ENCODE measurements at places on chromosomes 4 and X.

- DNase-seq: no peak
These were observed 13.7 kb upstream of the ZBTB33 start for GRCh38 chrX:120236687-120237479.

GRCh38 chr4:11881364-11881763, 452.7 kb upstream of the HS3ST1 start:
- no peak for DNase-seq

- DNase-seq: no peak
These were observed 2.2 kb downstream of the PLXNA3 start for GRCh38 chrX:154460326-154460725.

- no peak for DNase-seq
These were observed 33.8 kb downstream of the OTUD6A start for GRCh38 chrX:70096052-70096451.

DNA sequence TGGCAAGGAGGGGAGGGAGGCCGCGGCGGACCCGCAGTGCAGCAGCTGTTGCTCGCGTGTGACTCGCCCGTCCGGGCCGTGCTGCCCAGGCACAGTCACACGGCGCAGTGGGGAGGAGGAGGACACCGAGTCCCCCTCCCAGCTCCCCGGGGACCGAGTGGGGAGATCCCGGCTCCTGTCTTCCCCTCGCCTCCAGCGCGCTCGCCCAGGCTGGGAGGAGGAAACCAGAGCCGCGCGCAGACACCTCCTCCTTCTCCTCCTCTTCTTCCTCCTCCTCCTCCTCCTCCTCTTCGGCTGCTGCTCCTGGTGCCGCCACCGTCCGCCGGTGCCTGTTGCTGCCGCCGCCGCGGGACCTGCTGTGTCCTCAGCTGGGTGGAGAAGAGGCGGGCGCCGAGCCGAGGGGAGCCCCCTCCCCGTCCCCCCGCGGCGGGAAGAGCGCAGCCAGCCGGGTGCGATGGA, at the start of gene TBC1D1:
Gene TBC1D1, plus strand, starts transcription at position 284 of the 459 bp plus-strand sequence. CDS start 11,012 bp downstream, outside the sequence.
- DNase-seq: peak; percentile 18

DNA sequence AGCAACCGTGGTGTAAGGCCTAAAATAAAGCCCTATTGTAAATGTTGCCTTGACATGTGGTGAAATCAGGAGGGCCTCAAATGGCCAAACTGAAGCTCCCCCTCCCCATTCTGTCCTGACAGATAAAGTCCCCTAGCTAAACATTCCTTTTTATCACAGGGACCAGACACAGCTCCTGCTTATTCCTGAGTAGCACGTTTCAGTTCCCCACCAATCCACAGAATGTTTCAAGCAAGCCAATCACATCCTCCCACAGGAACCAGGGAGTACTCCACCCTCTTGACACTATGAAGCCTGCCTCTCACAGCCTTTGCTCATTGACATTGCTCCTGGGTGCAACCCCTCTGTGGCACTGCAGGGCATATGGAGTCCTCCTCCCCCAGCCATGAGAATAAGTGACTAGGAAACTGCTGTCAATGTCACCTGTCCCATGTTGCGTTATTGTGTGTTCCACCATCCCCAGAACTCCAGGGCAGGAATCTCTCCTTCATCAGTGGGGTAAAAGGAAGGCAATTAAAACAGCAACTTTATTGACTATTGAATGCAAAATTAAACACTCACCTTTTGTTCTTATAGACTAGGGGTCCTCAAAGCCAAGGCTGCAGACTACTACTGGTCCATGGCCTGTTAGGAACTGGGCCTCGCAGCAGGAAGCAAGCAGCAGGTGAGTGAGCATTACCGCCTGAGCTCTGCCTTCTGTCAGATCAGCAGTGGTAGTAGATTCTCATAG, 128.1 kb downstream of the COL25A1 start:
- DNase-seq: no peak

- DNase-seq: no peak
These were observed 19.7 kb upstream of the GPAT3 start for GRCh38 chr4:83516042-83516772.

- DNase-seq: no peak
These were observed 245.1 kb downstream of the SCFD2 start for GRCh38 chr4:53120778-53121177.

GRCh38 chr4:158993891-158994290, 109.0 kb upstream of the RAPGEF2 start:
- no peak for DNase-seq

- peak; percentile 48 for DNase-seq
These were observed 329.4 kb upstream of the PCDH18 start for GRCh38 chr4:137861682-137862081.

GRCh38 chrX:110665223-110666002, 130.2 kb downstream of the CHRDL1 start:
- DNase-seq: peak; percentile 26

- DNase-seq: no peak
These were observed 1069.5 kb downstream of the DMD start for GRCh38 chrX:32141841-32142240.

- no peak for DNase-seq
These were observed 114.6 kb downstream of the DDIT4L start for GRCh38 chr4:100075486-100076270.

DNA sequence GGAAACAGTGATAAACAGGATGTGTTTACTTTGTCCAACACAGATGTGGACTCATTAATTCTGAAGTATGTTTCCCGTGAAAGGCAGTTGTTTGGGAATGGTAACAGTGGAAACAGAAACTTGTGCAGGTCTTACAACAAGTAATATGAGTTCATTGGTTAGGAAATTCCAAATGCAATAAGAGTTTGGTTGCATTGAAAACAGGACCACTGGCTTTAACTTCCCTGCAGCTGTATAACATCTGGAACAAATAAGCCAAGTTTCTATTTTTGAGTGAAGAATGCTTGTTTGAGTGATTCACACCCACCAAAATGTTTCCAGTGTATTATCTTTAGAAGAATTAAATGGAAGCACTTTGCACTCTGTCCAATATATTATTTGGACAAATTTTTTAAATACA, 82.4 kb upstream of the BMP3 start:
- no peak for DNase-seq

DNA sequence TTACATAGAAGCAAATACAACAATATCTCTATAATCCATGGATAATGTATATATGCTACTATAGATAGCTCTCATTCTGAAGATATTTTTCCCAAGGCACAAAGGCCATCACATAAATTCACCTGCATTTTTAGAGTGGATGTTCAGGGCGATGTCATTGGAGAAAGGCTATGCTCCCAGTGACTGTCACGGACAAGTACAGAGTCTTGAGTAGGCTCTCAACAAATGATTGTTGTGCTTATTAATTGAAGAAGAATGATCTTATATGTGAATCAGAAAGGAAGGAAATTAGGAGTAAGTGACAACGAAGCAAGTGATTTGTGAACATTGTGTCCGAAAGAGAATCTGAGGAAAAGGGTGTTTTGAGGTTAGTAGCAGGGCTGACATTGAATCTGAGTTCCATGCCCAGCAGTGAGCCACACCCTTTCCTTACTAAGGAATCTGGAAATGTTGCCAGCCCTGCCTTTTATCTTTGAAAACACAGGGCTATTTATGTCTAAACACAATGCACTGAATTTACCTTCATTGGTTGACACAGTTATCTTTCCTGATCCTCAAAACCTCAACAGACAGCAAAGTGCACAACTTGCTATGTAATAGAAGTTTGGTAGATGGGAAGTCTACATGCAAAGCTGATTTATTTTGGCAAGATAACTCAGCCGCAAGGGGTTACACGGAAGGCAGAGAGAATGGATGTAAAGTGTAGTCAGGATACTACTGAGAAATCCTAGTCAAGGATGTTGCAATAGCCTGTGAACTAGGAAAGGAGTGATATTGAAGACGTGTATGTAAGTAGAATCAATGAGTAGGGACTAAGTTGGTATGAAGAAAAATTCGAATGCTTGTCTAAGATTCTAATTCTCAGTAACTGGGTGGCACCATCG, 50.4 kb downstream of the SORBS2 start:
- DNase-seq: no peak

DNA sequence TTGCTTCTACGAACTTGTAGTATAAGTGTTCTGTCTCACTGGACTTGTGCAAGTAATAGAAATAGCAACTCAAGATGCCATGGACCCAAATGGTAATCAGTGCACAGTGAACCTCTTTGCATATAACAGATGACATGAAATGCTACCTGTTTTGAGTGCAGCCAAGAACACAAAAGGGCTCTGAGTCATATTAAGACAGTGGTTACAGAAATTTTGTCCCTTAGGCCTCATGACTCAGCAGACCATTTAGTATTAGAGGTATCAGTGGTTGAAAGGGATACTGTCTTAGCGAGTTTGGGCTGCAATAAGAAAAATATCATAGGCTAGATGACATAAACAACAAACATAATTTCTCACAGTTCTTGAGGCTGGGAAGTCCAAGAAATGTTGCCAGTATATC, 502.9 kb upstream of the PCDH10 start:
- DNase-seq: no peak

- no peak for DNase-seq
These were observed 2.4 kb upstream of the FGFBP2 start for GRCh38 chr4:15965325-15965724.
